ENCODE measurements at places on chromosomes 2 and 18. TPM values are rescaled to one million over a fixed set of nuclear protein-coding genes. Genes with fewer than 3 reads are reported as not detected.

GRCh38 chr18:41999751-42000150, 44.7 kb downstream of the PIK3C3 start:
- no peak for DNase-seq

DNA sequence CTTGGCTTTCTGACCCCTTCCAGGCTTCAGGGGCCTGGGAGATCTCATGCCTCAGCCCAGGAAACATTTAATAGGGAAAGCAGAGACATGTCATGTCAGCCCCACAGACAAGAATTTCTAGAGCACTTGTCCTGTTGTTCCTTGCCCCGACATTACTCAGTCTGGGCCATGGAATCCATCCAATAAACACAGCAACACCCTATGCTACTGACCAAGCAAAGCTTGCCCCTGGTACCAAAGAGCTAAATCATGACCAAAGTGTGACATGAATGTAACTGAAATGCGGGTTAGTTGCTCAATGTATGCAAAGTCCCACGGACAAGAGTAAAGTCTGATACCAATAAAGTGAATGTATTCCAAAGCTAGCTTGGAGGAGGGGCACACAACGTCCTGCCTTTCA, 35.1 kb downstream of the EHD3 start:
- no peak for DNase-seq

GRCh38 chr2:180698668-180699067, 281.7 kb upstream of the UBE2E3 start:
- no peak for DNase-seq

DNA sequence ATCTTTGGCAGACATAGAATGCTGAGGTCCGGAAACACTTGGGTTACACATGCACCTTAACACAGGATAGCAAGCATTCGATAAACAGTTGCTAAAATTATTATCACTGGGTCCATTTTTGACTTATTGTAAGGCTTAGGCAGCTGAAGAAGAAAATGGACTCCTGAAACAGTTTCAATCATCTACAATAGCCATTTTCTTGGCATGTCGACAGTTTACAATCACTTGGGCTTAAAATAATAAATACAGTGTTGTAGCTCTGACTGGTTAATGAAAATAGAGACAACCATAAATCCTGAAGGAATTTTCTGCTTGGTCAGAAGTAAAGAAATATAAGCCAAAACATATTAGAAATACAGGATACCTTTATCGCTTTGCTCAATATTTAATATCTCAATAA, 169.2 kb downstream of the XIRP2 start:
- no peak for DNase-seq

DNA sequence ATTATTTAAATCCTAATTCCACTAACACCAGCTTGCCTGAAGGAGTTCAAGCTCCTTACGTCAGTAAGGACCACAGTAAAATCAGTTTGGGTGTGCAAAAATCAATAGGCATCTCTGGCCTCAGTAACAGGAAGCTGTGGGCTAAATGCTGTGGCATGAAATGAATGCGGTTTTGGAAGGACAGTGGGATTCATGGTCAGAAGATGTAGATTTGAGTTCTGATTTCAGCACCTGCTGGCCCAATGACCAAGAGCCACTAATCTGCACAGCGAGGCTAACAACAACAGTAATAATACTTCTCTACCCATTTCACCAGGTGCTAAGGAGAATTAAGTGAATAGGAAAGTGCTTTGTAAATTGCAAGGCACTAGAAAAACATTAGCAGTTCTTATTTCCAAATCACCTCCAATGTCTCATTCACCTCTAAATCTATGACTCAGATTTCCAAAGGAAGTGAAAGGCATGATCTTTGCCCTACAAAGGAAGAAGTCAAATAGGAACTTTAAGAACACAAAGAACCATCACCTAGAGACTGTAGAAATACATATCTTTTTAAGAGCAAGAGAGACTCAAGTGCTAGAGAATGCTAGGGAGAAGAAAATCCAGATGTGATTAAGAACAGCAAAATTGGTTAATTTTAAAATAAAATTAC, 172.6 kb downstream of the ANKRD44 start:
- DNase-seq = no peak

Gene FOXI3
- not detected for total RNA-seq

Gene C2orf80
- total RNA-seq = not detected

Gene REG1B
- not detected for total RNA-seq

Gene ATP6V1B1
- 0.43 TPM for total RNA-seq

Gene TMEM37
- total RNA-seq = 1.5 TPM

DNA sequence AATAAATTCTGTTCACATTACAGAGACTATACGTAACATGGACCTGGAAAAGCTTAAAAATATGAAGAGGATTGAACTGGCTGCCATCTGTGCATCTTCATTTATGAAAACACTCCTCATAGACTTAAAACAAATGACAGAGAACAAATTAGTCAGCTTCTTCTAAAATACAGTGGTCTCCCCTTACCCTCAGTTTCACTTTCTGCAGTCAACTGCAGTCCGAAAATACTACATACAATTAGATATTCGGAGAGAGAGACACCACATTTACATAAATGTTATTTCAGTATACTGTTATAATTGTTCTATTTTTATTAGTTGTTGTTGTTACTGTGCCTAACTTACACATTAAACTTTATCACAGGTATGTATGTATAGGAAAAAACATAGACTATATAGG, 6.5 kb downstream of the RNF103 start:
- no peak for DNase-seq

GRCh38 chr2:65361623-65362022, 70.8 kb downstream of the SPRED2 start:
- DNase-seq = no peak

GRCh38 chr2:18346874-18347273, 213.6 kb downstream of the RDH14 start:
- DNase-seq = no peak

Gene BMP10
- 0.83 TPM for total RNA-seq

Gene CCDC88A
- total RNA-seq = 29.1 TPM

Gene ROCK2
- 48.6 TPM for total RNA-seq

DNA sequence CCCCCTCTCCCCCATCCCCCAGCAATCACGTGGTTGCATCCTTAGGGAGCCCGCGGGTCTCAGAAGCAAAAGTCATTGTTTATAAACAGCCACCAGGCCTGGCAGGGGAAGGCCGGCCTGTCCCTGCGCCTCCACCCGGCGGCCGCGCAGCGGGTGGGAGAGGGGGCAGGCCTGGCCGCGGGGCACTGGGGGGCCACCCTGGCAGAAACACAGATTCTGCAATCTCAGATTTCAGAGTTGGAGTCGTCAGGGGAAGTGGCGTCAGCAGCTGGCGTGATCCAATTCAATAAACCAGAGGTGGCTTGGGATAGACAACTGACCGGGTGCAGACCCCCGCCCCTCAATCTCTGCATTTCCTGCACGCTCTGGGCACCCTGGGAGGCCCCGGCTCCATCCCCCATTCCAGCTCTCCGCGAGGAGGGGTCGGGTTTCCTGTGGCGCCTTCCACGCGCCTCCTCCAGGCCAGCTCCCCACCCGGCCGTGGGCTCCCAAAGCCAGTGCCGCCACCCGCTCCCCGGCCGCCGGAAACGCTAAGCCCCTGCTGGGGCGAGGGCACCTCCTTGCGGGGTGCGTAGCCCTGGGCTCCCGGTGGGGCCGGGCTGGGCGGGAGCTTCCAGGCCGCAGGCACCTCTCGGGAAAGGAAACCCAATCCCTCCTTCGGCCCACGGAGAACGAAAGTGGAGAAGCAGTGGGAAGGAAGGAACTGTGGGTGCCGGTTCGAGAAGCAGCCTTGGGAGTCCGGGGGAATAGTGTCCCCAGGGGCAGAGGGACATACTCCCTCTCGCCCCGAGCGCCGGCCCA, 1.1 kb downstream of the BIN1 start:
- DNase-seq = peak; percentile 73

Gene ALK
- not detected for total RNA-seq

Gene C2orf81
- total RNA-seq = 1.1 TPM

DNA sequence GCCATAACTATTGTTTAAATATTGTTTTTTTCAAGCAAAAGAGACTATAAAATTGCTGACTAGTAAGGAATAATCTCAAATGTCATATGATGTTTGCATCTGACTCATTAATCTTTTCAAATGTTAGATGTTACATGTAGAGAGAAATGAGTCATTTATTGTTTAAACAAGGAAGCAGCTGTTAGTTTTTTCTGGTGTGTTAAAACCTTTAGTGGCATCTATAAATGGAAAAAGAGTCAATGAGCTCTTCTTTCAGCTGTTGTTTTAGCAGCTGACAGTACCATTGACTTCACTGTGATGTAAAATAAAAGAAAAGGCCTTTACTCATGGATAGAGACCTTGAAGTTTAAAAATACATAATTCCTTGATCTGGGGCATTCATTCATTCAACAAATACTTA, 1.8 kb upstream of the KLHL41 start:
- DNase-seq = no peak

DNA sequence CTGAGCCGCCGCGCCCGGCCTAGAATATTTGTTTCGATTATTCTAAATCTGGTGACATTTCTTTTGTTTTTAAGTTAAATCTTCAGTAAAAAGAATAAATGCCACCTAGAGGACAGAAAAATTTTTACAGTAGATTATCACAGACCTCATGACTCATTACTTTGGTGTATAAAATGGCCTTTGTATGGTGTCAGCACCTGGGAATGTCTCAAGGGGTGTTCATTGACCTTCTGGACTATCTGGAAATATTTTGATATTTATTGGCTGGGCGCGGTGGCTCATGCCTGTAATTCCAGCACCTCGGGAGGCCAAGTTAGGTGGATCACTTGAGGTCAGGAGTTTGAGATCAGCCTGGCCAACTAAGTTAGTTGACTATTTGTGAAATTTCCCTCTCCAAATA, 30.3 kb upstream of the SLC30A6 start:
- no peak for DNase-seq

DNA sequence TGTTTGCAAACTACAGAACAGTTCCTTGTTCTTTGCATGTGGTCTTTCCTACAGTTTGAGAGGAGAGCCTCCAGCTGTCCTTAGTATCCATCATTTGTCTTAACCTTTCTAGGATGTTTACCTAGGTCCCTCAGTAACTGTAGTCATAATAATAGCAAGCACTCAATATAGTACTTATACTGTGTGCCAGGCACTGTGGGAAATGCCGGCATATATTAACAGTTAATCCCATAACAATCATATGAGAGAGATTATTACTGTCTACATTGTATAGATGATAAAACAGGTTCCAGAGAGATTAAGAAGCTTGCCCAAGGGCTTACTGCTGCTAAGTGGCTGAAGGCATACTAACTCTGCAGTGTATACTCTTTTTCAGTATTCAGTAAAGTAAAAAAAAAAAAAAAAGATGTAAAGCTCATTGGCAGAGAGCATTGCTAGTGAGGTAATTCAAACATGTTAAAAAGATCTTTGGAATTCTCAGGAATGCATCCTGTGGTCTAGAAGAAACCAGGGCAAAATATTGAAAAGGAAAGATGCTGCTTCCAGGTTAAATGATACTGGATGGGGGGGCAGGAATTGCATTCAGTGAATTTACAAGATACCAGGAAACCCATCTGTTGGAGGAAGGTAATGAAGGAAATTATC, 72.3 kb downstream of the SPTBN1 start:
- no peak for DNase-seq

GRCh38 chr2:2657121-2657962, 326.3 kb upstream of the MYT1L start:
- no peak for DNase-seq

Data from cardiac septum (tissue), 1 donor.